ENCODE measurements at places on chromosomes 2 and 18.

DNA sequence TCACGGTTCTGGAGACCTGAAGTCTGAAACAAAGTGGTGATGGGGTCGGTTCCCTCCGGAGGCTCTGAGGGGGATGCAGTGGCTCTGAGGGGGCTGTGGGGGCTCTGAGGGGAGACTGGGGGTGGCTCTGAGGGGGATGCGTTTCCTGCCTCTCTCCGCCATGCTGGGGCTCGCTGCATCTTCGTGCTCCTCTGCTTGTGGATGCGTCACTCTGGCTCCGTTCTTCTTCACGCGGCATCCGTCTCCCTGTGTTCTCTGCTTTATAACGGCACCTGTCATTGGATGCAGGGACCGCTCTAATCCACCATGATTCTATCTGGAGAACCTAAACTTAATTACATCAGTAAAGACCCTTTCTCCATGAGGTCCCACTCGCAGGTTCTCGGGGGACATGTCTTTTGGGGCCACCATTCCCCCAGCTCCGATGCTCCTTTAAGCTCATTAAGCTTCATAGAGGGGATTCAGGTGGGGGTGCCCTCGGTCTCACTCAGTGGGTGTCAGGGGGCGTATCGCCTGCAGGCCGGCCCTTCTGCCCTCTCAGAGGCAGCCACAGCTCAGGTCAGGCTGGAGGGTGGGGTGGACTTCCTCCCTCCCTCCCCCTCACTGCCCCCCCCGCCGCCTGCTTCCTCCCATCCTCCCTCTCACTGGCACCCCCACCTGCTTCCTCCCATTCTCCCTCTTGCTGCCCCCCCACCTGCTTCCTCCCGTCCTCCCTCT is 18.4 kb downstream of the RTP5 start:
- no peak for DNase-seq

- no peak for DNase-seq
Observed at GRCh38 chr2:159204381-159205144, 81.9 kb downstream of the WDSUB1 start.

GRCh38 chr2:46909771-46910419 is 5.7 kb downstream of the MCFD2 start:
- no peak for DNase-seq

DNA sequence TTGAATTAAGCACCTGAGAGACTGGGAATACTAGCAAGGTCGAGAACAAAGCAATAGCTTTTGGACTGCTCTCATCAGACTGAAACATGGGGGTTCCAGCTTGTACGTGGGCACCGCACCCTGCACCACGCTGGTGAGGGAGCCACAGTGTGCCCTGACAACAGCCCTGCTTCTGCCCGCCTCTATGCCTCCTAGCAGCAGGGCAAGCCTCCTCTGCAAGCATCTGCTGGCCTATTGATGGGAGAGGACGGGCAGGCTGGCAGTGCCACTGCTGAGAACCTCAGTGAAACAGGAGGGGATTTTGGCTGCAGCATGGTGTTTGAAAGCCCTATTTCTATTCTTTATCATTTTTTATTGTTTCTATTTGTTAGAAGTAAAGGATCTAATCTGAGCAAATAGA is 146.1 kb upstream of the OTOS start:
- DNase-seq = no peak

DNA sequence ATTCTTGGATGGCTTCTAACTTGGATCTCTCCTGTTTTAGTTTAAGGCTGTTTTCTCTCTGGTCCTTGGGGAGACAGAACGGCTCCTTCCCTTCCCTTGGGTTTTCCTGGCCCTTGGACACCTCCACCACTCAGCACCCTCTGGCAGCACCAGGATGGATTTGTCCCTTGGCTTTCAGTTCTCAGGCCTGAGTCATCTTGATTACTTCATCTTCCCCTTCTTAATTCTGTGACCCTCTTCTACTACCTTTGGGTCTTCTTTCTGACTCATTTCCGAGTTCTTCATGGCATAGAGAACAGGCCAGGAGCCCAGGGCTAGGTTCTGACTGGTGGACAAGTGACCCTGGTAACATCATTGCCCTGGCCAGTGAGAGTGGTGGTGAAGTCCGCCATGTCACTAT is 14.9 kb downstream of the IGFBP2 start:
- DNase-seq = no peak

DNA sequence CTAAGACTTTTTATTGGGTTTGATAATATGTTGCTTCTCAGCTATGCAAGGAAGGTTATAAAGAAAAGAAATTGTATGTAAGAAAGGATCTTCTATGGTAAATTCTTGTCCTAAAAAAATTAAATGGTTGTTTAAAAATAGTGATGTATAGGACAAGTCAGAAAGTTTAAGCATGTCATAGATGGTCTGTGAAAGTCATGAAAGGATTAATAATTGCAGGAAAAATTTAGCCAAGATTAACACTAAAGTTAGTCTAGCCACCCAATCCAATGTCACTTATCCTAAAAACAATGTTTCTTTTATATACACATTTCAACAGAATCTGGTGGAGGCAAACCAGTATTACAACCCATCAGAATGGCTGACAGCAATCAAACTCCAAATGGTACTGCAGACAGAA is 1046.7 kb upstream of the SLC39A10 start:
- no peak for DNase-seq

DNA sequence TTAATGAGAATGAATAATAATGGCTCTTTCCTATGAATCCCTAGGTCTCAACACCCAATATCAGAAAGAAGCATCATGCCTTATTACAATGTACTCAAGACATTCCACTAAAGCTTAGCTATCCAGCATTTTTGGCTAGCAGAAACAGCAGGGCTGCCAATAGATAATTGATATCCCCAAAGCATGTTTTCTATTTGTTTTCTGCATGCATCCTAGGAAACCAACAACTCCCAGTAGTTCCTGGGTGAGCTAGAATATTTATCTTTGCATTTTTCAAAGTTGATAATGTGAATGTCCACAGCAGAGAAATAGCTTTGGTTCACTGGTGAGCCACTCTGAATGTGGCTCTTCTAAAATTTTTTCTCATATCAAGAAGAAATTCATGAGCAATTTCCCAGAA is 5.8 kb upstream of the ANTXR1 start:
- no peak for DNase-seq

- DNase-seq = peak; percentile 43
Observed at GRCh38 chr2:9782197-9782719, 61.0 kb upstream of the TAF1B start.

DNA sequence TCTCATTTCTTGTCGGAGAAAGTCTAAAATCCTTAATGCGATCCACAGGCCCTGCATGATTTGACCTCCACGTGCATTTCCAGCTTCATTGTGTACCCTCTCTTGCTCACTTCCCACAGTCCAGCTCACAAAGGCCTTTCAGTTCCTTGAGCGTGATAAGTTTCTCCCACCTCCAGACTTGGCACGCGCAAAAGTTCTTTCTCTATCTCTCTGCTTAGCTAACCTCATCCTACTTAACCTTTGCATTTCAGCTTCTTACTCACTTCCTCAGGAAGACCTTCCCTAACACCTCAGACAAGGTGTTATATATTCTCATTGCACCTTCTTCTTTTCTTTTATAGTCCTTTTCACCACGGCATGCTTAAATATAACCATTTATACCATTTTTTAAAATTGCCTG is 124.8 kb upstream of the XPO1 start:
- DNase-seq = no peak

DNA sequence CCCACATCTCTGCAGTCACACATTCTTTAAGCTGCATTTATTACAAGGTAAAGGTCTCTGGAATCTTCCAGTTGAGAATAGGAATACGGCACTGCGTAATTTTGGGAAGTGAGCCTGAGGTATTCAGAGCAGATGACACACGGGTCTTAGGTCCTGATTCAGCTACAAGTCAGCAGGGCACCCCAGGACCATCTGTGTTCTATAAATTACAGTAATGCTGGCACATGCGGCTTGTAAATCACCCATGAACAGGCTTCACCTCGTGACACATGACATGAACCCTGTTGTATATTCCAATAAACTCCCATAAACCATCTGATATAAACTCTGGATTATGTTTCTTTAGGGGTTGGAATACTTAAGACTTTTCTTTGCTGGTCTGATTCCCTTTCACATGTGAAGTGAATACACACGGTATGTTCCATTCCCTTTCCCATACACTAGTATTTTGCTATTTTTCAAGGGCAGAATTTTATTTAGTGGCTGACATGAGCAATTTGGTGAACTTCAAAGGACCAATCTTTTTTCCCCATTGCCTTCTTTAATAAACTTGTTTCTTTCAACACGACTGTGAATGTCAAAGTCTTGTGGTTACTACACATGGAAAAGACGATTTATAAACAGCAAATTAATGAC is 298.6 kb downstream of the MEIS1 start:
- DNase-seq = no peak

DNA sequence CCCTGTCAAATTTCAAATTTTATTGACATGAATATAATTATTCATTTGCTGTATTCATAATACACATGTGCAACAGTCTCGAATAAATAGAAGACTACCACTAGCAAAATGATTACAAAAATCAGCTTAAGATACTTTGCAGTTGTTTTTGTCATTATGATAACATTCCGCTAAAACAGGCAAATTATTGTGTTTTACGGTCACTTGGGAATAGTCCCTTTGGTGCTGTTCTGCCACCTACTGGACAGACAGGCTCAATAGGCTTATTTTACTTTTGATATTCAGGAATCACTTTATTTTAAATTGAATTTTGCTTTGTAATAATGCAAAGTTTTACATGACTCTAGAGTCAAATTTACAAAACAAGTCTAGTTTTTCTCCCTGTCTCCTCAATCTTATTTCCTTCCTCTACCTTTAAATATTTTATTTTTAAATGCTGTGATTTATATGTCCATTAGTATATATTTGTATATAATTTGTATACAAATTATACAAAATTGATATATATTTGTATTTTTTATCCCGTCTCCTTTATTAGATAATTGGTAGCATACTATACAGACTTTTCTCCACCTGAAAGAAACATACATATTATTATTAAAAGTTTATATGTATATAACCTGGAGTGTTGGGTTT is 456.3 kb downstream of the DLGAP1 start:
- DNase-seq = no peak
